ENCODE measurements at places on chromosomes 1 and 21. TPM values are rescaled to one million over a fixed set of nuclear protein-coding genes. Genes with fewer than 3 reads are reported as not detected.

The IVL gene
- not detected for polyA plus RNA-seq

The ZMPSTE24 gene
- 32.6 TPM for polyA plus RNA-seq

The RBBP5 gene
- polyA plus RNA-seq: 9.0 TPM

The SLC44A3 gene
- 49.4 TPM for polyA plus RNA-seq

The TTC39A gene
- polyA plus RNA-seq: 18.9 TPM

The PHACTR4 gene
- polyA plus RNA-seq: 22.1 TPM

The BRDT gene
- not detected for polyA plus RNA-seq

The CCDC28B gene
- 29.5 TPM for polyA plus RNA-seq

The FOXJ3 gene
- polyA plus RNA-seq: 19.0 TPM

The TBCE gene
- 42.4 TPM for polyA plus RNA-seq

The DMAP1 gene
- 61.8 TPM for polyA plus RNA-seq

The MAP10 gene
- polyA plus RNA-seq: 2.1 TPM

The DMBX1 gene
- not detected for polyA plus RNA-seq

The ACTN2 gene
- polyA plus RNA-seq: 0.57 TPM

The EPHA2 gene
- polyA plus RNA-seq: 20.4 TPM

The TRAF3IP3 gene
- 0.16 TPM for polyA plus RNA-seq

The SPTA1 gene
- not detected for polyA plus RNA-seq

The FNBP1L gene
- 37.3 TPM for polyA plus RNA-seq

The NBPF20 gene
- polyA plus RNA-seq: 1.3 TPM

The BATF3 gene
- polyA plus RNA-seq: 3.5 TPM

The TNN gene
- 0.58 TPM for polyA plus RNA-seq

The OR2T2 gene
- polyA plus RNA-seq: not detected

The ACTA1 gene
- 0.28 TPM for polyA plus RNA-seq

The ID3 gene
- 336 TPM for polyA plus RNA-seq

The SMCP gene
- not detected for polyA plus RNA-seq

The HHAT gene
- 3.9 TPM for polyA plus RNA-seq

The TNFRSF4 gene
- not detected for polyA plus RNA-seq

The CAPN9 gene
- 0.98 TPM for polyA plus RNA-seq

The JAM2 gene
- polyA plus RNA-seq: 3.6 TPM

The ST6GALNAC3 gene
- 33.3 TPM for polyA plus RNA-seq

The PWP2 gene
- 0.36 TPM for polyA plus RNA-seq

The GATAD2B gene
- 5.4 TPM for polyA plus RNA-seq

The TFF2 gene
- 58.7 TPM for polyA plus RNA-seq

The MYCL gene
- 7.8 TPM for polyA plus RNA-seq

The OLFM3 gene
- 2.7 TPM for polyA plus RNA-seq

The PDC gene
- 0.13 TPM for polyA plus RNA-seq

The LDLRAD1 gene
- polyA plus RNA-seq: 0.13 TPM

The SPATA46 gene
- polyA plus RNA-seq: not detected

The HSD3B2 gene
- 2.2 TPM for polyA plus RNA-seq

The CCDC27 gene
- polyA plus RNA-seq: 0.73 TPM

The MLLT11 gene
- 34.3 TPM for polyA plus RNA-seq

The AKIRIN1 gene
- polyA plus RNA-seq: 70.7 TPM

The PRDX6 gene
- polyA plus RNA-seq: 401 TPM

The HOOK1 gene
- polyA plus RNA-seq: 16.6 TPM

The RPE65 gene
- not detected for polyA plus RNA-seq

The LRRC39 gene
- polyA plus RNA-seq: 1.1 TPM
